ENCODE measurements at places on chromosomes 16 and 17.
A peak's percentile ranks its signal among the peaks of the same experiment; 100 is the strongest.

DNA sequence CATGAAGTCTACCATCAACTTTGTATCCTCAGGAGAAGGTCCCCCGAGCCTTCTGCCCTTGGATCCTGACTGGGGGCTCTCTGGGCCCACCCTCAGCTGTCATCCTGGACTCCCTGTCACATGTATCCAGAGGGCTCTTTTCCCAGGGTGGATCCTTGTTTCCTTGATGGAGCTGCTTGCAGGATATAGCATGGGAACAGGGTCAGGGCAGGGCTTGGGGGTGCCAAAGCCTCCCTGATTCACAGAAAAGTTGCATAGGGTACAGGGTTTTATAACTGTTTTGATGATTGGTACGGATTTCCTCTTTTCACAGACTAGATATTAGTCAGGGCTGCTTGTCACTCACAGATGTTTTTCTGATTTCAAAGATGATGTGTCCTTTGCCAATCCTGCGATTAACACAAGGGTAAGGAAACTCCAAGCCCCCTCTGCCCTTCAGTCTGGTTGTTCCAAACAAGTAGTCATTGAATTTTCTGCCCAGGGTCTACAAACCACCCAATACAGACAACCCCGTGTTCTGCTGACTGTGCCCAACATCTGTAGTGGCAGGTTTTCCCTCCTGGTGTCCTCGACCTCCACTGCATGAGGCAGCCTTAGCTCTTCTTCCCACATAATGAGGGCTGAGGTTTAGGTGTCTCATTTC, 20.6 kb upstream of the SLC35G3 start:
- DNase-seq = peak; percentile 38

- DNase-seq = peak; percentile 57
Measured at GRCh38 chr17:8393470-8394231, 4.0 kb downstream of the RNF222 start.

- DNase-seq = no peak
Measured at GRCh38 chr16:17469011-17469740, 1.6 kb downstream of the XYLT1 start.

GRCh38 chr17:43543300-43543699, 2.8 kb downstream of the ETV4 start:
- DNase-seq = no peak

- DNase-seq = no peak
Measured at GRCh38 chr17:34269969-34270368, at the start of gene CCL7. TSS of gene CCL7 (plus strand) at chr17:34270221. CDS start at chr17:34270291, 70 bp downstream.

- DNase-seq = peak; percentile 51
Measured at GRCh38 chr16:1723450-1724147, 17.6 kb downstream of the MAPK8IP3 start.

DNA sequence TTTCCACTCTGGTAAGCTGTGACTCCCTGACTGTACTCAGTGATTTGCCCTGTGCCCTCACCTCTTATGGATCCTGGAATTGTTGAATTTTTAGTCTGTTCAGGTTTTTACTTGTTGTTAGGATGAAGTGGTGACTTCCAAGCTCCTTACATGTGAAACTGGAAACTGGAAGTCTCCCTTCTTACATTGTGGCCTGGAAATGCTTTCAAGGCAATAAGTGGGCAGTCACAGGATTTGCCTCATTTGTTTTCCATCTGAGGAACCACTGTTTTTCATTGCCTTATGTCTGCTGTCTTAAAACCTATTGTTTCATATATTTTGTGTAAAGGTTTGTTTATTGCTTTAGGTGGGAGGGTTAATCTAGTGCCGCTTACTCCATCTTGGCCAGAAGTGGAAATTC, 155.8 kb downstream of the CYB561 start:
- no peak for DNase-seq

GRCh38 chr17:47830396-47831002, 842 bp downstream of the MRPL10 start:
- DNase-seq = no peak

DNA sequence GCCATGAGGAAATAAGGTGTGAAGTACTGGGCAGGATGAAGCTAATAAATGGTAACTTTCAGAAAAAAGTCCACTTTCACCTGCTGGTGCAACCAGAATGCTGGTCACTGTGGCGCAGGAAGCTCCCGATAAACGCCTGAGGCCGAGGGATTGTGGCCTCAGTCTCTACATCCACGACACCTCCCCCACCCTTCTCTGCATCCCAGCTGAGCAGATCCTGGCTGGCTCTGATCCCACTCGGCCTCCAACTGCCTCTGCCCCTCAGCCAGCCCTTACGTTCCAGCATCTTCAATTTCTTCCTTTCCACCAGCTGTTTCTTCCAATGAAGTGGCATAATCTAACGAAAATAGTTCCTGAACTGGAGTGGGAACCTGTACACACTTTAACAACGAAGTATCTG, 49.5 kb downstream of the COX4I1 start:
- no peak for DNase-seq

GRCh38 chr17:43591779-43592562, 45.8 kb upstream of the ETV4 start:
- DNase-seq = no peak

GRCh38 chr17:40311575-40311974, 2.6 kb downstream of the RARA start:
- DNase-seq = no peak

DNA sequence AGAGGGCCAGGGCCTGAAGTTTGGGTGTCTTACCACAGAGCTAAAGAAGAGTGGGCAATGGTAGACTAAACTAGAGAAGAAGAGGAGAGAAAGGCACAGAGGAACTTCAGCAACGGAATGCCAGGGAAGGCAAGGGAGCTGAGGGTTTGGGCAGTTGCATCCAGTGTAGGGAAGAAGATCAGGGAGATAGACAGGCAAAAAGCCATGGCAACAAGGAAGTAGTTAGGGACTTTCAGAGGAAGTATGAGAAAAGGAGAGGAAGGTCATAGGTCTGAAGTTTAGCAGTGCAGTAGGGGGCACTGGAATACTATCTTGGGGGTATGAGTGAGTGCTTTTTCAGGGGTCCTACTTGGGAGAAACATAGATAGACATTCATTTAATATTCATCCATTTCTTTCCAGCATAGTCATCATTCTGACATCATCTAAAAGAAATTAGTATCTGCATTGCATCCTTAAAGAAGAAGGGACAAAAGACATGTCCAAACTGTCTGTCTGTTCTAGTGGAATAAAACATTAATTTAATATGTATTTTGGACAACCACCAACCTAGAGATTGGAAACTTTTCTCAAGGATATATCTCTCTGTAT, 2.2 kb upstream of the NF1 start:
- DNase-seq = no peak
